ENCODE measurements at places on chromosomes 12 and 14. TPM values are rescaled to one million over a fixed set of nuclear protein-coding genes. Genes with fewer than 3 reads are reported as not detected.
A peak's percentile ranks its signal among the peaks of the same experiment; 100 is the strongest.

The TRHDE gene
- not detected for total RNA-seq

The GPR137C gene
- 0.73 TPM for total RNA-seq

The EMC9 gene
- total RNA-seq: 53.2 TPM

The LRP1-AS gene
- total RNA-seq: not detected

The VCPKMT gene
- total RNA-seq: 12.4 TPM

The RAD9B gene
- total RNA-seq: 0.68 TPM

DNA sequence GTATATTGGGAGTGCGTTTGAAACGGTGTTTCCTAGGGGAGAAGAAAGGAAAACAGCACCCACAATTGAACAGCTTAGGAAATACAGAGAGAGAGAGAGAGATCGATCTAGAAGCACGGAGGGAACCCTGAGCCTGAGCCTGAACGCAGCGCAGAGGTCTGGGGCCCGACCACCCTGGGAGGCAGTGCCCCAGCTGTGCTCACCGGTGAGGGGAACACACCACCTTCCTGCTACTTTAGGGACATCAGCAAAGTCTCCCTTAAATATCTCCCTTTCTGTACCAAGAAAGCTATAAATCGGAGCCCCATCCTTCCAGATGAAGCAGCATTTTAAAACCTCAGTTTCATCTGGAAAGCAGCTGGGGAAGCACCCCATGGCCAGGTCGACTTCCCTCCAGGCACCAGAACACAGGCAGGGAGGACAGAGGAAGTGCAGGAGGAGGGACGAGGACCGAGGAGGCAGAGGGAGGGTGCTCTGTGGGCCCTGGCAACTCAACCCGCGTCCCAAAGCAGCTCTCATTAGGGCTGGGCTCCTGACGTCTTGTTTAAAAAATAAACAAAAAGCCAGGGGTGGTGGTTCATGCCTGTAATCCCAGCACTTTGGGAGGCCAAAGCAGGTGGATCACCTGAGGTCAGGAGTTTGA lies 12.2 kb downstream of the RIMBP2 start:
- DNase-seq: no peak

GRCh38 chr12:47360771-47361388 lies 281.1 kb upstream of the AMIGO2 start:
- peak; percentile 66 for DNase-seq

DNA sequence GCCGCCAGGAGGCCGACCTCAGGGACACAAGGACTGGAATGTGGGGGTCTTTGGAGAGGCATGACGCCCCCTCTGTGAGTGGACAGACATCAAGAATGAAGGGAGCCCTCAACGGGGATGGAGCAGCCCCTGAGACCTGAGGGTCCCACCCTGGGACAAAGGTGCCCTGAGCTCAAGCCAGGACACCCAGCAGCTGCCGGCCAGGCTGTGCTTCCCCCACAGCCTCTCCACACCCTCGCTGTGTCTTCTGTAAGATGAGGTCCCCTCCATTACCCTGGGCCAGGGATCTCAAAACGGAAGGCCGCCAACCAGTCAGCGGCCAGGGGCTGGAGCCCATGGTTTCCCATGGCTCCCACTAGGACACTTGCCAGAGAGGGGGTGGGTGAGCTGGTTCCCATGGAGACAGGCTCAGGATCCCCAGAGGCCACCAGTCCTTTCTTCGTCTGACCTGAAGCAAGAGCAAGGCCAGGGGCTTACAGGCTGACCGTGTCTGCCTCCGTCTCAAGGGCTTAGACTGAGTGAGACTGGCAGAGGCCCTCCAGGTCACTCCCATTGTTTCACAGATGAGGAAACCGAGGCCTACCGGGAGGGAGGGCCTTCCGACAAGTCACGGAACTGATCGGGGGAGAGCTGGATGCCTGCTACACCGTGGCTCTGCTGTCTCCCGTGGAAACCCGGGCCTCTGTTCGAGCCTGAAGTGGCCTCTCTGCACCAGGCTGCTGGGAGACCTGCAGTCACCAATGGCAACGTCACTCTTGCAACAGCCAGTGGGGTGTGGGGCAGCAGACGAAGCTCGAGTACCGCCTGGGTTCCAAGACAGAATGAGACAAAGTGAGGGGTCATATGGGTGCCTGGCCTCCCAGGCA lies 91.7 kb upstream of the DIO3 start:
- no peak for DNase-seq

DNA sequence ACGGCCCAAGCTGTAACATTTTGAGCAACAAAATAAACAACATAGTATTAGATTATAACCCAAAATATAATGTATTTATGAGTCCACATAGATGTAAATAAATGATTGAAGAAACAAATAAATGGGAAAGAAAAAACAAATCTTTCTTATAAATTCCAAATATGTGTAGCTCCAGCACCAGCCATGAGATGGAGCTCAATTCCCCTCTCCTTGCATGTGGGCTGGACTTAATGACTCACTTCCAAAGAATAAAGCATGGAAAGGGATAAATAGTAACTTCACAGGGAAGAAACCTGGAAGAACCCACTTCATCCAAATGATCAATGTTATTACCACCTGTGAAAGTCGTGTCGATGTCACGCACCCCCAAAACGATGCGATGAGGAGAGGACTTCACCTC lies 158.8 kb downstream of the RPAP3 start:
- no peak for DNase-seq

GRCh38 chr12:685388-685787 lies 22.1 kb upstream of the NINJ2 start:
- peak; percentile 93 for DNase-seq

DNA sequence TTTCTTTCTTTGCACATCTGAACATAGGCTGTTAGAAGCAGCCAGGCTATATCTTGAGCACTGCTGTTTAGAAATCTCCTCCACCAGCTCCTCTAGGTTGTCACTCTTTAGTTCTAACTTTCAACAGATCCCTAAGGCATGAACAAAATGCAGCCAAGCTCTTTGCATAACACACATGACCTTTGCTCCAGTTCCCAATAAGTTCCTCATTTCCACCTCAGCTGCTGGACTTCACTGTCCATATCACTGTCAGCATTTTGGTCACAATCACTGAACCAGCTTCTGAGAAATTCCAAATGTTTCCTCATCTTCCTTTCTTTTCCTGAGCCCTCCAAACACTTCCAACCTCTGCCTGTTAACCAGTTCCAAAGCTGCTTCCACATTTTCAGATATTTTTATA lies 27.6 kb upstream of the C14orf132 start:
- no peak for DNase-seq

DNA sequence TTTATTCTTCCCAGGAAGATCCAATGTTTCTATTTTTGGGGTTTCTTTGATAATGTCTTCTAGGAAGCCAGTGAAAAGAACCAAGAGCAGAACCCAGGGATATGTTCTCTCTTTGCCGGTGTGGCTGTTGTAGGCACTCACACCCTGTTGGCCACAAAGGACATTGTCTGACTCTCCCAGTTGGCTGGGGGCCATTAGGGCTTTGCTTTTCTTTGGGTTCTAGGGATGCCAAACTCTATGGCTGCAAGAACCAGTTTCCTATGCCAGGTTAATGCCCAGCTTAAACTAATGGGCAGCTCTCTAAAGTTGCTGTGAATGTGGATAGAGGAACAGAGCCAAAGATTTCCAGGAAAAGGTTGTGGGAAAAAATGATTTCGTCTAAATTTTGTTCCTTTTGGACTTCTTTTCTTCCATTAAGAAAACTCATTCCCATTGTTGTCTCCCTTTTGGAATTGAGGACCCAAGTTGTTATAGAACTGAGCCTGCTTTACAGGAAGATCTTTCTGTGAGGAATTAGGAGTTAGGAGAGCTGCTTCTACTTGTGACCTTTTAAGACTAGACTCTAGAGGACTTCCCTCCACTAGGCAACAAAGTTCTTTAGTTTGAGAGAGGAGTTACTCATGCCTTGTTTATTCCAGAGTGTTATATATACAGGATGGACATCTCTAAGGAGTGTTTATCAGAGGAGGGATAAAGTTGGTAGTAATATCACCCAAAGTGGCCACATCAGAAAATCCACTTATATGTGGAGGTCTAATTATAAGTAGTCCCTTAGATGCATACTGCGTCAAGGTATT lies 13.1 kb downstream of the COPZ1 start:
- no peak for DNase-seq

GRCh38 chr14:97080991-97081390 lies 283.8 kb downstream of the VRK1 start:
- DNase-seq: no peak

GRCh38 chr14:105168496-105168978 lies at the start of gene JAG2:
JAG2 (minus strand) TSS chr14:105168776; CDS start chr14:105168420, 356 bp downstream.
- DNase-seq: peak; percentile 64

GRCh38 chr12:96070670-96071279 lies 35.4 kb upstream of the LTA4H start:
- no peak for DNase-seq

DNA sequence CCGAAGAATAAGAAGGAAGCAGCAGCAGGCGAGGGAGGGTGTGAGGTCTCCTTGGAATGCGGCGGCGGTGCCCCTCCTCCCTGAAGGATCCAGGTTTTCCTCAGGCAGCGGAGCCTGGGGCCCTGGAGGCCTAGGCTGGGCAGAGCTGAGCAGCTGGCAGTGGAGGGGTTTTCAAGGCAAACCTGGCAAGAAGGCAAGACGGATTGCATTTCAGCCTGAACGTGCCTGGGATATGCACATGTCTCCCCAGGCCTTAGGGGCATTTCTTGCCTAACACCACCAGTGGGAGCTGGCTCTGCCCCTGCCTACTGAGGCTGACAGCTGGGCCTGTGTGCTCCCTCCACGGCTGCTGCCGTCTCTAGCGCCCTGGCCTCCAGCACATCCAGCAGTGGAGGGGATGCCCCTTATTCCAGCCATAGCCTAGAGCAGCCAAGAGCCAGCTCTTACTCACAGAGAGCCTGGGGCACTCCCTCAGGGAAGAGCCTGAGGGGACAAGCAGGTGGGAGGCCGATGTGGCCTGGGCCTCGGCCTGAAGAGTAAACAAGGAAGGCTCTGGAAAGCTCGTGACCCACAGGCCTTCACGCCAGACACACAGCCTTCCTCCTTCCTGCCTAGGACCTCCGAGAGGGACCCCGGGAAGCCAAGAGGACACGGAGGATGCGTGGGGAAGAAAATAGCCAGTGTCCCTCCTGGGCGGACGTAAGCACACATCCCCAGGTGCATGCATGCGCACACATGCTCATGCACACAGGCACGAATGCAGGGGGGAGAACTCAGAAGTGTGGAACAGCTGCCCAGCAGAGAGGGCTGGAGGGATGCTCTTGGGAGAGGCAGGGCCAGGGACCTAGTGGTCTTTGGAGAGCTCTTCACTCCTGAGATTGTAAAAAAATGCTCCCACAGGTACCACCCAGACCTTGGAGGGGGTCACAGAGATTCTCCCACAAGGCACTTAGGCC lies 23.0 kb upstream of the EIF2B2 start:
- DNase-seq: no peak

- no peak for DNase-seq
Observed at GRCh38 chr12:7497661-7498060, 5.9 kb downstream of the CD163 start.

DNA sequence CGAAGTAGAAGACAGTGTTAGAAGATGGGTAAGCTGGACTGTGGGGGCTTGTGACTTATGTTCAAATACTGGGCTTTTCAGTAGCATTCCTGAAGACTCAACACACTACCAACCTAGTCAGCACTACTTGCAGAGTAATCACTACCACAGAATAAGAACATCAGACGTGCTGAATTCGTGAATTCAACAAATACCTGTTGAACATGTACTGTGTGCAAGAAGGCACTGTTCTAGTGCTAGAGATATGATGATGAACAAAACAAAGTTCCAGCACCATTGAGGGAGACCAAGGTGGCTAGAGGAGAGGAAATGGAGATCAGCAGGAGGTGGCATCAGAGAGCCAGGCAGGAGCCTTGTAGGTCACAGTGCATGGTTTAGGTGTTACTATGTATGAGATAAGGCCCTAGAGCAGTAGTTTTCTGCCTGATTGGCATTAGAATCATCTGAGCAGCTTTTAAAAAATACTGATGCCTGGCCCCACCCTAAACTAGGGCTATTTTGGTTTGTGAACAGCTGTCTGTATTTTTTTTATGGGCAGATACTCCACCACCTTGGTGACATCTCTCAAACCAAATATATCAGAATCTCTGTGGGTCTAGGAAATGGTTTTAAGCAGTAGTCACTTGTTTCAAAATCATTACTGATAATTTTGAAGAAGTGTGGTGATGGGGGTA lies 26.8 kb downstream of the FERMT2 start:
- peak; percentile 46 for DNase-seq

GRCh38 chr14:70289138-70289537 lies 70.3 kb downstream of the COX16 start:
- DNase-seq: peak; percentile 27

- DNase-seq: no peak
Observed at GRCh38 chr12:95070378-95070777, 3.0 kb downstream of the NR2C1 start.

DNA sequence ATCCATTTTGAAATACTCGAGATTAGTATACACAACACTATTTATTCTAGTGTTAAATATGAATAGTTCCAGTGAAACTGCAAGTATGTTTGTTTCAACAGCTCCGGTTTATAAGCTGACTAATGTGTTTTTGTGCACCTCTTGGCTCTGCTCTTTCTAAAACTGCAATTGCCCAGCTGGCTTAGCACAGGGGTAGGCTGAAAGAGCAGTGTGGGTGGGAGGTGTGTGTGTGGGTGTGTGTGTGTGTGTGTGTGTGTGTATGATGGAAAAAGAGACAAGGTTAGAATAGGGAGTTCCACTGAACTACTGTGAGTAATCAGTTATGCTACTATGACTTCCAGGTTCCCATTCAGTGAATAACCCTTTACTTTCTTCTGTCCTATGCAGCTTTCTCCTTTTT lies 37.8 kb upstream of the DDHD1 start:
- DNase-seq: no peak

DNA sequence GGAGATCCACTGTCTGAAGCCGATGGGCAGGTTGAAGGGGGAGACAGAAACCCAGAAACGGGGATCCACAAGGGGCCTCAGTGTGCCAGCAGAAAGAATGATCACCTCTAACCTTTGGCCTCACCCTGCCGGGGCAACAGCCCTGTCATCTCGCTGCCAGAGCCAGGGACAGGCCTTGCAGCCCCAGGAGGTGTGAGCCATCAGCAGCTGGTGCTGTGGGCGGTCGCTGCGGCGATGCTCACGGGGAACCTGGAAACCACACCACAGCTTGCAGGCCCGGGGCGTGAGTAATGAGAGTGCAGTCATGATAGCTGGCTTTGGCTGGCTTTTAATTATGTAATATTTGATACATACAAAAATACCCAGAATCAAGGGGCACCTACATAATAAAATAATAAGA lies 4.7 kb upstream of the TTC7B start:
- peak; percentile 81 for DNase-seq

DNA sequence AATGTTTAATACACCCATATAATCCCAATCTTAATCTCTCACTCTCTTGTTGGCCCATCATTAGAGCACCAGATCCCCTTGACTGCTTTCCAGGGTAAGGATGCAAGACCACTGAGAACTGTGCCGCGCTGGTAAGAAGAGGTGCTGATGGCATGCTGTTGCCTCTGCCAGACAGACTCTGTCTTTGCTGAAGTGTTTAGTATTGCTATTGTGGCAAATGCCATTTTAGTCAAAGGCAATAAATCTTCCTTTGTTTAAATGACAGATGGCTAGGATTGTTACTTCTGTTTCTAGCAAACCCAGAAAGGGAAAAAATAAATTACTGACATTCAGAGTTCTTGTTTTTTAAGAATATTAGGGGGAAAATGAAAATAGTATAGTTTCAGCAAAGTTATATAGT lies 152.3 kb downstream of the MON2 start:
- DNase-seq: no peak

- no peak for DNase-seq
Observed at GRCh38 chr12:3138941-3139511, 61.8 kb downstream of the TSPAN9 start.

- DNase-seq: no peak
Observed at GRCh38 chr12:122860854-122861586, 25.8 kb downstream of the HIP1R start.
